Urinary bladder (tissue), 4 donors: ENCODE measurements at places on chromosomes 1 and 21.

GRCh38 chr21:41726970-41727783 is 39.7 kb downstream of the RIPK4 start:
- DNase-seq, result peak; percentile 50

DNA sequence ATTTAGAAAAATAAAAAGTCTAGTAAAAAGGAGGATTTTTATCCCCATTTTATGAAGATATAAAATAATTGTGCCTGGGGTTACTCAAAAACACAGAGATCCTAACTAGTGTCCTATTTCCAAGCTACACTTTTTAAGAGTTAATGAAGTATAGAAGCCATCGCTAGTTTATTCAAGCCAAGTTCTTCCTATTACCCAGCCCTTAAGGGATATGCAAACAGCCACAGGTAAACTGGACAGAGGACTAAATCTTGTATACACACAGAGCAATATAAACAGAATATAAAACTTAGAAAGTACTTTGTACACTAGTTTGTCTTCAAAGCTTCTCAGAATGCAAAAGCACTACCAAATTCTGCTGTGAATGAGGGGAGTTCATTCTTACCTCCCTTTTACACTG is 111.1 kb downstream of the RERE start:
- DNase-seq, result no peak

- DNase-seq, result no peak
Observed at GRCh38 chr1:36663772-36664430, 181.2 kb upstream of the CSF3R start.

- no peak for DNase-seq
Observed at GRCh38 chr1:215824245-215824644, 257.1 kb downstream of the KCTD3 start.

- no peak for DNase-seq
Observed at GRCh38 chr1:86258101-86258500, 101.5 kb upstream of the COL24A1 start.

DNA sequence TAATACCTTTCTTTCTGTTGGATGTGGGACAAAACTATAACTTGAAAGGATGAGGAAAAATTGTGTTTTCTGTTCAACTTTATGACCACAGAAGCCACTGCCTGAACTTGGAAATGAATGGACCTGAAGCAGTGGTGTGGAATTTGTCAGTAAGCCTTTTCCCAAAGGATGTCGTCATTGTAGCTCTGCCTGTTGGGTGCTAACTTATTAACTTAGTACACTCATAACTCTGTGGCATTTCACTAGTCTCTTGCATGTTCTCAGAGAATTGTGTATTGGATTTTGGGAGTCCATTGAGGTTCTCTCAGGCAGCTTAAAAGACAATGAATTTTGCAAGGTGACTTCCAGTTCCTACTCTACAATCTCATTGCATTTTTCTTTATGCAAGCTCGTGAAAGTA is 49.6 kb downstream of the KCNK2 start:
- DNase-seq, result no peak

GRCh38 chr1:61162520-61163258 is 80.3 kb downstream of the NFIA start:
- no peak for DNase-seq

GRCh38 chr1:22128392-22128791 is 14.5 kb downstream of the WNT4 start:
- no peak for DNase-seq

DNA sequence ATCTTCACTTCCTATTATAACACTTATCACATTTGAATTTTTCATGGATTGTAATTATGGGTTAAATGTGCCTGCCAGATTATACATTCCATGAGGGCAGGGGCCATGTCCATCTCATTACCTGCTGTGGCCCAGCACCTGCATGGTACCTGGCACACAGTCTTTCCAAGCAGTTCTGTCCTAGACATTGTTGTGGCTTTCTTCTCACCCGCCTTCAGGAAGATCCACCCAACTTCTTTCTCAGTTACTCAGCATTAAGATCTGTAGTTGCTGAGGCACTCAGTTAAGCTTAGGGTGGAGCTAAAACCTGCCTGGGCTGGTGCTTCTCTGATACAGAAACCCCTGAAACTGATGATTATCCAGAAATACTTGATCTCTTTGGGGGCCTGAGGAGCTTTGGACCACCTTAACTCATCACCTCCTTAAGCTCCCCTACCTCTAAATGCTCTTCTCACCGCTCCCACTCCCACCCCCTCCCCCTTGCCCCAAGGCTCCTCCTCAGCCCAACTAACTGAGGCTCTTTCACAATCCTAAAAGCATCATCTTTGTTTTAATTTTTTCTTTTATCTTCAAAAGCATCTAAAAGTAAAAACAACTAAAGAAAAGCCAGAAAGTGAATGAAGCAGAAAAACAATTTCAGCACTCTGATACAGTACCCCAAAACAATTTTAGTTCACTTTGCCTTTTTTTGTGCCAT is 190.6 kb downstream of the FGGY start:
- DNase-seq, result no peak
